ENCODE measurements at places on chromosomes 1 and 21.

DNA sequence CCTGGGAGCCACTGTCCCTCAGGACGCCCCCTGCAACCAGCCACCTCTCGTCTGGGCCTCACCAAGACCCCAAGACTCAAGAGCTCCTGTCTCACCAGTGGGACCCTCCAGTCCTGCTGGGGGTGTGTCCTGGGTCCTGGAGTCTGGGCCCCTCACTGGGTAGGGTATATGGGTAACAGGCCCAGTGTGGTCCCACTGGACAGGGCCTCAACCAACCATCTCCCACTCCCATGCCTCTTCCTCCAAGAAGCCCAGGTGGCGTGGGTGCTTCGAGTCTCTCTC is 725 bp upstream of the VWA1 start:
- no peak for DNase-seq

DNA sequence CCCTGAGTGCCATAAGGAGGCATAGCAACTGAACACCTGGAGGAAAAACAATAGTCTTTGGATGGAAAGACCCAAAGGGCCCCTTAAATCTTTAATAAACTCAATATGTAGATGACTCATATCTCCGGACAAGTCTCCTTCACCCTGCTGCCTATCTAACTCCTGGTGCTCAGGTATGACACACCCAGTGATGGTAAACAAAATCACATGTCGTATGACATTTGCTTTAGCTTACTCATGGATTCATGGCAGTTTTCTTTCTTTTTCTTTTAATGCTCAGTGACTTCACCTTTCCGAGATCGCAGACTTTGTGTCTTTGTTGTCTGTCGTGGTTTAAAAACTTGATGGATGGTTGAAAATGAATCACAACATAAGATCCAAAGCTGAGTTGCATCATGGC is 208.5 kb upstream of the PROX1 start:
- DNase-seq: no peak

DNA sequence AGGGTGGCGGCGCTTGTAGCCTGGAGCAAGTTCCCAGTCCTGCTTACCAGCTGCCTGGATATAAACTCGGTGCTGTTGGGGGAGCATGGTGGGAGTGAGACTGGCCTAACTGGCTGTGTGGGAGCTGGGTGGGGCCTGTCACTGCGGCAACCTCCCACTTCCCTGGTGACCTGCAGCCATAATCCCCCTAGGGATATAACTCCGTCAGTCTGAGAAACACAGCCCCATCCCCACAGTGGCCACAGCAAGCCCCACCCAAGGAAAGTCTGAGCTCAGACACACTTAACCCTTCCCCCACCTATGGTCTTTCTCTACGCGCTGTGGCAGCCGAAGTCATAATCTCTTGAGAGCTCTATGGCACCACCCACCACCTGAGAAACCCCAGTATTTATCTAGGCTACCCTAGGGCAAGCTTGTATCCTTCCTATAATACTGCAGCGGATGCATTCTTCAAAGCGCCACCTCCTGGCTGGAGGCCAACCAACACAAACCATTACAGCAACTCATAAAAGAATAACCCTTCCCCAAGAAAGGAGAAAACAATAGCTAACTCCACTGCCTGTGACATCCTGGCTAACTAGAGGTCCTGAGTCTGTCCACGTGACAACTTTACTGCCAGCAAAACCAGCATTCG is 57.4 kb downstream of the ZNF648 start:
- DNase-seq: no peak

- DNase-seq: no peak
These were observed 32.9 kb downstream of the CD58 start for GRCh38 chr1:116537898-116538297.

DNA sequence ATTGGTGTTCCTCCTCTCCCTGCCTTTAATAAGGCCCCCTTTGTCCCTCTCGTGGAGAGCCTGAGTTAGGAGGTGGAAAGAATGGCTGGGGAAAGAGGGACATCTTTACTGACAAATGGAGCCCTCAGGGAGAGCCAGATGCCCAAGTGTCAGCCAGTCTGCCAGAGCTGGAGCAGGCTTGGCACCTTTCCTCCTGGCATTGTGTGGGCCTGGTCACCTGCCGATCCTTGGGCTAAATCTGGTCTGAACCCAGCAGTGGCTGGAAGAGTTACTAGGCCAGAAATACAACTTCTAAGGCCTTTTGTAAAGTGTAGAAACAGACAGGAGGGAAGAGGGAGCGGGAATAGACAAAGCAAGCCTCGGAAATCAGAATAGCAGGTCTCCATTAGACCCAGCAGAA is 24.9 kb downstream of the VANGL1 start:
- DNase-seq: no peak

- peak; percentile 59 for DNase-seq
These were observed at the start of gene MR1 for GRCh38 chr1:181033799-181034451. Gene MR1 (plus strand): TSS chr1:181033983. CDS start chr1:181034008, 25 bp downstream.

- no peak for DNase-seq
These were observed 2.8 kb downstream of the DIRAS3 start for GRCh38 chr1:68047659-68048026.

DNA sequence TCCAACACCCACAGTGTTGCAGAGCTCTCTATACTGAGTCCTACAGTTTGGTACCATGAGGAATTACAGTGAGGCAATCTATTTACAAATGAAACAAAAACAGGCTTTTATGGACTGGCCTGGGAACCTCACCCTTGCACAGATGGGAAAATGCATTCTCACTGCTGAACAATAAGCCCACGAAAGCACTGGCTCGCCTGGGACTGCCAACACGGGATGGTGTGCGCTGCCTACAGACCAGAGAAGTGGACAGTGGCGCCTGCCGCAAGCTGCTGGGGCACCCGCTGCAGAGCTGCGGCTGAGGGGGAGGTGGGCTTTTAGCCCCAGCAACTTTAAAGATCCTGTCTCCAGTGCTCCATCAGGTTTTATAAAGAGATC is 28.5 kb upstream of the ABCG1 start:
- no peak for DNase-seq

DNA sequence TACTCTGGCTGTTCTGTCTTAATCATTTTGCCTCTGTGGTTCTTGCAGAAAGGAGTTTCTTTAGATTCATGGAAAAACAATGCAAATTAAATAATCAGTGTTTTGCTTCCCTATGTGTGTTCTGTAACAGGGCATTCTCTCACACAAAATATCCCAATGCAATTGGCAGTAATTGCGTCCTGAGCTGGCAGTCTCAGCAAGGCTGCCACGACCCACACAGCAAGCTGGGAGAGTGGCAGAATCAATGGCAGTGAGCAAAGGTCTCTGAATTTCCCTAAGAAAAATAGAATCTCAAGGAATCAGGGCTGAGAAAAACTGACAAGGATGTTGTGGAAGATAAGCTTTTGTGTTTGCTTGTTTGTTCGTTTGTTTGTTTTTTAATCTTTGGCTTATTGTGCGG is 198.1 kb upstream of the ST6GALNAC5 start:
- DNase-seq: no peak

DNA sequence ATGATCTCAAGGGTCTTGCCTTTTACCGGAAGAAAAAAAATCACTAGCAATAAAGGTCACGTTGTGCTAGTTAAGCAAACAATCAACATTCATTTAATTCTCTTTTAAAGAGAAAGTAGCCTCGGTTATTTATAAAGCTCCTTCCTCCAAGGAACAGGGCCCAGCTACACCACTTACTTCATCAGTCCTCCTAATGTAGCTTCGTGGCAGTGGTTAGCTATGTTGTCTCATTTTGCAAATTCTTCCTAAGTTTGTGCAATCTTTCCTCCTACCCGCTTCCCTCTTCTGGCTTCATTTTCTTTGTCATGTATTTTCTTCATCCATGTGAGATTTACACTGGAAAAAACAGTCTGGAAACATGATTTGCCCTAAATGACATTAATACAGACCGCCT is 554.2 kb downstream of the NUF2 start:
- peak; percentile 19 for DNase-seq

- no peak for DNase-seq
These were observed 5.8 kb downstream of the SELP start for GRCh38 chr1:169624122-169624521.

- no peak for DNase-seq
These were observed 488.5 kb upstream of the RUNX1 start for GRCh38 chr21:35537604-35538003.

DNA sequence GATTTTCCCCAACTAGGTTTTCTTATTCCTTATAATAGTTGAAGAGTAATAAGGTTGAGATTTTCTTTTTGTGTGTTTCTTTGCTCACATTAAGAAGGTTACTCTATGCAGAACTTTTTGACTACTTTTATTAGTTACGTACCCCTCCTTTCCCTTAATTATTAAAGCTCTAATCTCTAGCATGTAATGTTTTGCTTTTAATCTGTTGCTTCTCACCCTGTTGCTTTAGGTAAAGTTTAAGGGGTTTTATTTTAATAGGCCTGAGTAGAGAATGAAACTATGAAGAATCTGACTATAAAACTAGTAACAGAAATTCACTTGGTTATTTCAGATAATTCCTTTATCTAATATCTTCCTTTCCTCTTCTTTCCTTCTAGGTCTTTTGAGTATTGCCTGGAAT is 53.4 kb downstream of the POU2F1 start:
- no peak for DNase-seq

DNA sequence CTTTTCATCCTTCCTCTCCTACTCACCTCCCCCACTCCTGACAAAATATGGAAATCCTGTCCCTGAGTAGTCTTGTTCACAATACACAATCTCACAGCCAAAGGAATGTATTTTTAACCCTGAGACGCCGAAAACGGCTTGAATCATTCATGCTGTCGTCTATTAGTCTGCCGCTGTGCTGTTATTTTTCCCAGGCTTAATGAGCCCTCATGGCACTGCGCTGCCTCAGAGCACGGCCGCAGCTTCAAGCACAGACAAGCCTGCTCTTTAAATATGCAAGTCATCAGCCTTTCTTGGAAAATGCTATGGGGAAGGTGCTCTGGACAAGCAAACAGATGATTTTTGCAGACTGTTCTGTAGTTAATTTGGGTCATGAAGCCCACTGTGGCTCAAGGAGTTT is 302.7 kb downstream of the DISC1 start:
- DNase-seq: no peak

DNA sequence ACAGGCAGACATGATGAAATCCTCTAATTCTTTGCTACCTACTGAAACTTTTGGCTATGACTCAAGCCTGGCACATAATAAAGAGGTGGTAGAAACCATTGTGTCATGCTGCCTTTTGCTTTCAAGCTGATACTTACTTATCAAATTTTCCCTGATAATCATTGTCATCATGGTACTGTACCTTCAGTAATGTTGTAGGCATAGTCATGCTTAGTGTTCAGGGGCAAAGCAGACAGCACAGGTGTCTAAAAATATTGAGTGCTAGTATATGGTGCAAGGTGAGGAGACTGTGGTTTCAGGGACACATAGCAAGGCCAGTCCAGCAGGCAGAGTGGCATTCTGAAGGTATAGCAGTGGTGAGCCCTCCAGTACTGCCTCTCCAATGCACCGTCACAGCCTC is 226.9 kb upstream of the DEPDC1 start:
- no peak for DNase-seq

- DNase-seq: no peak
These were observed 90.4 kb downstream of the APP start for GRCh38 chr21:26080211-26080610.

- no peak for DNase-seq
These were observed 15.9 kb downstream of the RCAN1 start for GRCh38 chr21:34598931-34599400.

GRCh38 chr1:234906654-234907053 is 222.0 kb downstream of the TOMM20 start:
- no peak for DNase-seq

DNA sequence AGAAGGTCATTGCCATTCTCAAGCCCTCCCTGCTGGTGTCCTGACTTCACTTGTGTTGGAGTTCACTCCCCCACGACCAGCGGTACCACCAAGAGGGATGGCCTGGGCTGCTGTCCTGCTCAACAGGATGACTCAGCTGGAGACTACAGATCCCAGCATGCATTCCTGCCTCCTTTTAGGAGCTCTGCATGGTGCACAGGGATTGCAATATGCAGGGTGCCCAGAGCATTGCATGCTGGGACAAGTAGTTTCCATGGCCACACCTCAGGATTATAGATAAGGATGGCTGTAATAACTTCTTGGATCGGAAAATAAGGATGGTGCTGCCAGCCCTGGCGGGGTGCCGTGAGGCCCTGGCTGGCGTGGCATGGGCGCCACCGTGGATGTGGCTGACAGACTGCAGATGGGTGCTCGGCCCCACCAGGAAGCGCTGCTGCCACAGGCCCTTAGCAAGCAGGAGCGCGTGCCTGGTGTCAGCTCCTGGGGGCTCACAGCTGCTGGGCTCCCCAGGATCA is 150.0 kb downstream of the CASZ1 start:
- no peak for DNase-seq

GRCh38 chr1:199010492-199010891 is 371.7 kb downstream of the PTPRC start:
- no peak for DNase-seq

- DNase-seq: no peak
These were observed 9.5 kb downstream of the SH3BGRL3 start for GRCh38 chr1:26289158-26290059.

DNA sequence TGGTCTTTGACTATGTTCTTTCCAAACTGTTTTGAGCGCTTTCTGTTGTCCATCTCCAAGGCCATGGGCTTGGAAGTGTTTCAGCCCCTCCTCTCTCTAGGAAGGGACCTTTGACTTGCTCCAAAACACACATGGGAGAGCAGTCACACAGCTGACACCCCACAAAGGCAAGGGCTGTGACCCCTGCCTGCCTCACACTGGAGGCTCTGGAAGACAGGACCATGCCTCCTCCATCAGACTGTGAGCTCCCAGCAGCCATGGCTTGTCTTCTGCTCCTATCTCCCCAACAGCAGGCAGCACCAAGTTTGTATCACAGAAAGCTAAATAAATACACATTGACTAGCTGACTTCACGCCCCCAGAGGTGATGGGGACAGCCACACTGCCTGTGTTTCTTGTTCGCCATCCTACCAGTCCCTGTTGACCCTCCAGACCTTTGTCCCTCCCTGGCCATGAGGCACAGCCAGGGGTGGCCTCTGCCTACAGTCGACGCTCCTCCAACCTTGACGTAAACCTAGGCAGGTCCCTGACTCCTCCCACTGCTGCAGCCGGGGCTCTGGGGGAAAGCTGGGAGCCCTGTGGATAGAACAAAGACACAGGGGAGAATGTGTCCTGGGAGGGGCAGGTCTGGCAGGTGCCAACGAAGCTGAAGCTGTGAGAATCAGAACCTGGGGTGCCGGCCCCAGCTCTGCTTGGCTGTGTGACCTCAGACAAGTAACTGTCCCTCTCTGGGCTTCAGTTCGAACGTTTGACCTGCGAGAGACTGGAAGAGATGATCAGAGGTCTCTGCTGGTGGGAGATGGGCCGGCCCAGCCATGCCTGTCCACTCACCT is 4.8 kb downstream of the PLA2G2F start:
- no peak for DNase-seq

GRCh38 chr1:214019499-214019898 is 31.7 kb downstream of the PROX1 start:
- DNase-seq: no peak

DNA sequence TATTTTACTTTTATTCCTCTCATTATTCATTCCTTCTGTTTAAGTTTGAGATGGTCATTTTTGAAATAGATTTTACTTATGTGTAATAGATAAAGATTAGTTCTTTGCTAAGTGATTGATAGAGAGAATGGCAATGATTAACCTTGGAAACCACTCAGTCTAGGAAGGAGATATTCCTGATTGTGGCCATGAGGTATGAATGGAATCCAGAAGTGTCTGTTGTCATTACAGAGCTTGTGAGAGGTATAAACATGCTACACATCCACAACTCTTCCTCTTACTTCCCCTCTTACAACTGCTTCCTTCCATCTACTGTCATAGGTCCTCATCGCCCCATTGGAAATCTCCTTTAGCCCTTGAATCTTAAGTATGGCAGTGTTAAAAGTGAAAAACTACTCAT is 988.8 kb upstream of the B3GALT2 start:
- no peak for DNase-seq

GRCh38 chr1:47241114-47242113 is 9.4 kb upstream of the TAL1 start:
- no peak for DNase-seq

All from right kidney (tissue), 9 donors.